Thoracic aorta (tissue), 2 donors: ENCODE measurements at places on chromosomes 11 and 22. TPM values are rescaled to one million over a fixed set of nuclear protein-coding genes. Genes with fewer than 3 reads are reported as not detected.

DNA sequence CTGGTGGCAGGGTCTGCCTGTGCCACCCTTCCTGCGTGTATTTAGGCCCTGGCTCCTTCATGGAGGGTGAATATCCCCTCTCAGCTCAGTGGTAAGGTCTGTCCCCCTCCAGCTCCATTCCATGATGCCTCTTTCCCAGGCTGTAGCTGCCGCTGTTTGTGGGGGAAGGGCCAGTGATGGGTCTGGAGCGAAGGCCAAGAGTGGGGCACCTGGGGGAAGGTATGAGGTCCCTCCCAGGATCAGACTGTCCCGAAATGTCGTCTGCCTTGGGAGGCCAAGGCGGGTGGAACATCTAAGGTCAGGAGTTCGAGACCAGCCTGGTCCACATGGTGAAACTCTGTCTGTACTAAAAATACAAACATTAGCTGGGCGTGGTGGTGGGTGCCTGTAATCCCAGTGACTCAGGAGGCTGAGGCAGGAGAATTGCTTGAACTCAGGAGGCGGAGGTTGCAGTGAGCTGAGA is 1.1 kb downstream of the CD151 start:
- peak overlapping the region; percentile 99 for H3K27ac ChIP-seq
- H3K36me3 ChIP-seq: peaks cover 23% of the 10 kb centered on the region
- no peak for DNase-seq
- peaks cover 37% of the 10 kb centered on the region for H3K4me1 ChIP-seq
- H3K27me3 ChIP-seq: no peaks in the 10 kb centered on the region

Gene TNNI2
- not detected for total RNA-seq

- DNase-seq: no peak
- no peaks in the 10 kb centered on the region for H3K27me3 ChIP-seq
- H3K36me3 ChIP-seq: no peaks in the 10 kb centered on the region
Observed at GRCh38 chr11:70500076-70500847, 101.9 kb downstream of the CTTN start.

Gene UPK3A
- not detected for total RNA-seq
